Activated naive CD8-positive, alpha-beta T cell treated with anti-CD3 and anti-CD28 coated beads for 36 hours (primary cell): ENCODE measurements at places on chromosomes 5 and 9. TPM values are rescaled to one million over a fixed set of nuclear protein-coding genes. Genes with fewer than 3 reads are reported as not detected.

DNA sequence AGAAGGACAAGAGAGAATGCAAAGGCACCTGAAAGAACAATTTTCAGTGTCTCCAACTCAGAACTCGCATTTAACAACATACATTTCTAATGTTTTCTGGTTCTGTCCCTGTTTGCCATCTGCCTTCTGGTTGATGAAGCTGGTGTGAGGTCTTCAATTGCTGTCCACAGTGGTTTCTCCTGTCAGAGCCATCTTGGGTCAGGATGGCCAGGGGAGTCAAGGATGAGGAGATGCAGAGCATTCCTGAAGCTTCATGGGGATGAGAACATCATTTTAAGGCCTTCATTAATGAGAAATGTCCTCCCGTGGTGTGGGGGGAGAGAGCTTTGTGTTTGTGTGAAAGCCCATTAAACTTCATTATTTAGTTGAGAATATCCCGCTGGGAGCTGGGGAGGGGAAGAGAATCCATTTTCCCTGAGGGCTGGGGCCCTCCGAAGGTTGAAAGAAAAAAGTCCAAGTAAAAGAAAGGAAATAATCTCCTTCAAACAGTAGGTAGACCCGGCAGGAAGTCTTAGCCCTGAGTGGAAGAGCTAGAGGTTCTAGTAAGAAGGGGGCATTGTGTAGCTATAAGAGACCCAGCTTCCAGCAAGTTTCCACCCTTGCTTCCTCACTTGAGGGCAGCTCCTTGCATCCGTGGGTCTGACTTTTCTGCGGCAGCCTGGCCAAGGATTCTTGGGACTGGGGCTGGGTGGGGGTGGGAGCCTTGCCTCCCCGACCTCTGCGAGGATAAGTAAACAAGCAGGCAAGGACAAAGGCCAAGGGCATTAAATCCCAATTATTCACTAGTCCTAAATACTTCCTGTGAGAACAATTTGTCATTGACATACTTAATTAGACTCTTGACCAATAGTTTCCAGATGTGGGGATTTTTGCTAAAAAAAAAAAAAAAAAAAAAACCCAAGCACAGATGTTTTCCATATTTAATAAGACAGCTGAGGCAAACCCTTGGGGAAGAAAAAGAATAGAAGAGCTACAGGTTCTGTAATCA is 119.2 kb downstream of the MSX2 start:
- H3K4me3 ChIP-seq, result no peak overlapping the region
- no peaks in the 10 kb centered on the region for H3K4me1 ChIP-seq
- H3K36me3 ChIP-seq, result no peaks in the 10 kb centered on the region
- H3K27me3 ChIP-seq, result no peaks in the 10 kb centered on the region

The PCDHGC4 gene
- total RNA-seq, result not detected

GRCh38 chr5:94891565-94891964 is 273.1 kb downstream of the SLF1 start:
- H3K27me3 ChIP-seq, result peaks cover 4% of the 10 kb centered on the region
- H3K27ac ChIP-seq, result no peak overlapping the region
- H3K36me3 ChIP-seq, result no peaks in the 10 kb centered on the region
- DNase-seq, result no peak
- H3K4me1 ChIP-seq, result no peaks in the 10 kb centered on the region
- no peak overlapping the region for H3K4me3 ChIP-seq

DNA sequence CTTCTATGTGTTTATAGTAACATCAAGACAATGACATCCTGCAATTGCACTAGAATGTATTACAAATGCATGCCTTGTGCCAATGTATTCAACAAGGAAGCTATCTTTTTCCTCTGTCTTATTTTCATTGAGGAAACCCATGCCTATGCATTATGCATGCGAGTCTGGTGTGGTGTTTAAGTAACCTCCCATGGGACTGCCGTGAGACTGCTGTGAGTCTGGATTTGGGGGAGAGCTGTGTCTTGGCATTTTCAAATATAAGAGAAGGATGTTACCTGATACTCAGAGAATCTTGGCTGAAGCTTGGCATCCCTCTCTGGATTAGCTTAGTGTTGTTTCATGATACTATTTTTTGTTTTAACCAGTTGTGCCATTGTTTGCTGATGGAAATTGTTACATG is 98.3 kb downstream of the F2RL2 start:
- peaks cover 6% of the 10 kb centered on the region for H3K36me3 ChIP-seq
- H3K27ac ChIP-seq, result no peak overlapping the region
- peaks cover 63% of the 10 kb centered on the region for H3K4me1 ChIP-seq
- DNase-seq, result no peak
- no peaks in the 10 kb centered on the region for H3K27me3 ChIP-seq

DNA sequence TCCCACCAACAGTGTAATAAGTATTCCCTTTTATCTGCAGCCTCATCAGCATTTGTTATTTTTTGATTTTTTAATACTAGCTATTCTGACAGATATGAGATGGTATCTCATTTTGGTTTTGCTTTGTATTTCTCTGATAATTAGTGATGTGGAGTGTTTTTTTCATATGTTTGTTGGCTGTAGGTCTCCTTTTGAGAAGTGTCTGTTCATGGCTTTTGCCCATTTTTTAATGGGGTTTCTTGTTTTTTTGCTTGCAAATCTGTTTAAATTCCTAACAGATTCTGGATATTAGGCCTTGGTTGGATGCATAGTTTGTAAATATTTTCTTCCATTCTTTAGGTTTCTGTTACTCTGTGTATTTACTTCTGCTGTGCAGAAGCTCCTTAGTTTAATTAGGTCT is 445.4 kb upstream of the DAB2 start:
- H3K4me1 ChIP-seq, result no peaks in the 10 kb centered on the region
- H3K4me3 ChIP-seq, result no peak overlapping the region
- no peaks in the 10 kb centered on the region for H3K36me3 ChIP-seq
- no peak for DNase-seq
- no peak overlapping the region for H3K27ac ChIP-seq
- peaks cover 15% of the 10 kb centered on the region for H3K27me3 ChIP-seq

The TEX48 gene
- total RNA-seq, result 0.70 TPM

- peaks cover 14% of the 10 kb centered on the region for H3K4me1 ChIP-seq
- H3K4me3 ChIP-seq, result no peak overlapping the region
- H3K27me3 ChIP-seq, result no peaks in the 10 kb centered on the region
- no peak overlapping the region for H3K27ac ChIP-seq
Measured at GRCh38 chr5:142852416-142853198, 82.4 kb downstream of the ARHGAP26 start.

DNA sequence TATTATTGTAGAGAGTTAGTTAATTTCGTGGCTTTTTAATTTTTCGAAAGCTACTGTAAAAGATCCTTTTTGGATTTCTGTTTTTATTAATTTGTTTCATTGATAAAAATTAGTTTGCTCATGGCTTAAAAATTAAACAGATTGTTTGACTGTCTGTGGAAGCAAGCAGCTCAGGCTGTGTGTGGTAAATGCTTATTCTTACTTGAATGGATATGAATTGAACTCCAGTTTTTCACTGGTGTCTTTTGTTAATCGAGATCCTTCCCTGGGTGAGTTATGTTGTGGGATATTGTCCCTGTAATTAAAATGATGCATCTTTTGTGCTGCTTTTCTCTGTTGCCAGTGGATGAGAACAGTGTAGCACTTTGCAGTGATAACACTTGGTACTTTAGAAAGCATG is 75.3 kb downstream of the PIK3R1 start:
- peaks cover 59% of the 10 kb centered on the region for H3K4me1 ChIP-seq
- no peak overlapping the region for H3K4me3 ChIP-seq
- H3K27me3 ChIP-seq, result no peaks in the 10 kb centered on the region
- peaks cover 26% of the 10 kb centered on the region for H3K36me3 ChIP-seq
- no peak for DNase-seq

DNA sequence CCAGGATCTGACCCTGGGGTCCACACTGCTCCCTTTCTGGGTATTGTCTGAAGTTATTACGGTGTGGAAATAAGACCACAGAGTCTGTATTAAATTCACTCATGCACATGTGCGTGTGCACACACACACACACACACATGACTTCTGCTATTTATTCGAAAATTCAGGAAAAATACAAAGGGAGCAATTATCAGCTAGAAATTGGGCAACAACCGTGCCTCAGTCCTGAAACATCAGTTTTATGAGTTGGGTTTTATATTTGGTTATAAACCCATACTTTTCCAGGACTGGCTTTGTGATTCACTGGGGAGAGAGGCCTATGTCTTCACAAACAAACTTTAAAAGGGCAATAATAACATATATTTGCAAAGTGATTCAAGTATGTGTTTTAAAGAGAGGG is 90.2 kb downstream of the ANGPTL2 start:
- no peak for DNase-seq
- no peaks in the 10 kb centered on the region for H3K4me1 ChIP-seq
- no peak overlapping the region for H3K4me3 ChIP-seq
- H3K27me3 ChIP-seq, result no peaks in the 10 kb centered on the region
- H3K27ac ChIP-seq, result no peak overlapping the region

DNA sequence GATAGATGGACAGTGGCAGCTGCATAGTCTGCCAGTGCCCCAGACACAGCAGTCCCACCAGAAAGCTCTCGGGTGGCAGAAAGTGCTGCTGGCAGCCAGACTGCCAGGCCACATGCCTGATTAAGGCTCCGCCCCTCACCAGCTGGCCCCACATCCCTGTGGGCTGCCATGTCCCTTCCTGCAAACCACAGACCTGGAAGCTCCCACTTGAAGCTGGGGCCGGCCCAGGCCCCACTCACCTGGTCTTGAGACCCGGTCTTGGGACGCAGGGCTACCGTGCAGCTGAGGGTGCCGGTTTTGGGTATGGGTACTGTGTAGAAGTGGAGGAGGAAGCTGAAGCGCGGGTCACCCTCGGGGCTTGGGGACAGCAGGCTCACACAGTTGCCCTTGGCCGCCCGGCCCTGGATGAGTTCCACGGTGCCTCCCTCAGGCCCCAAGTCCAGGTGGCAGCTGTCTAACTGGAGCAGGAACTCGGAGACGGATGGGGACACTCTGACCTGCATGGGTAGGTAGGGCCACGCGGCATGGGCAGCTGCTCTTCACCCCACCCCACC is 15.3 kb downstream of the FPGS start:
- H3K4me1 ChIP-seq, result no peaks in the 10 kb centered on the region
- H3K36me3 ChIP-seq, result no peaks in the 10 kb centered on the region
- no peak overlapping the region for H3K4me3 ChIP-seq
- no peak for DNase-seq

The PCDHA9 gene
- total RNA-seq, result not detected

- H3K27ac ChIP-seq, result no peak overlapping the region
- DNase-seq, result no peak
- H3K27me3 ChIP-seq, result no peaks in the 10 kb centered on the region
- no peaks in the 10 kb centered on the region for H3K4me1 ChIP-seq
- no peak overlapping the region for H3K4me3 ChIP-seq
Measured at GRCh38 chr9:22654833-22655232, 208.2 kb downstream of the DMRTA1 start.
